Stimulated activated CD8-positive, alpha-beta memory T cell treated with anti-CD3 and anti-CD28 coated beads, Interleukin-7, amount 100 ng/mL, for 24 hours (primary cell): ENCODE measurements at places on chromosomes 1 and 21.

- no peak for DNase-seq
Observed at GRCh38 chr1:172325531-172325930, 95.0 kb upstream of the C1orf105 start.

DNA sequence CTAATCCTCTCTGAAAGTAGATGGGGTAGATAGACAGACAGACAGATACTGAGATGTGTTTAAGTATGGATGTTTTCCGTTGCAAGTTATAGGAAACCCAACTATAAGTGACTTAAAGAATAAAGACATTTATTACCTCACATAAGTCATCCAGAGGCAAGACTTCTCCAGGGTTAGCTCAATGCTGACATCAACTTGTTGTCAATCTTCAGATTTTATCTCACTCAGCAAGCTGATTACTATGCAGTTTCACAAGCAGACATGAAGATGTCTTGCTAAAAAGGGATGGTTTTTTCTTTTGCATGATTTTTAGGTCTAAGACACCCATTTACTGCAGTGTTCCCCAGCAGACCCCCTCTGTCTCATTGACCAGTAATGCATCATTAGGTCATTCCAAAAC is 30.7 kb upstream of the ZNF362 start:
- no peak for DNase-seq

DNA sequence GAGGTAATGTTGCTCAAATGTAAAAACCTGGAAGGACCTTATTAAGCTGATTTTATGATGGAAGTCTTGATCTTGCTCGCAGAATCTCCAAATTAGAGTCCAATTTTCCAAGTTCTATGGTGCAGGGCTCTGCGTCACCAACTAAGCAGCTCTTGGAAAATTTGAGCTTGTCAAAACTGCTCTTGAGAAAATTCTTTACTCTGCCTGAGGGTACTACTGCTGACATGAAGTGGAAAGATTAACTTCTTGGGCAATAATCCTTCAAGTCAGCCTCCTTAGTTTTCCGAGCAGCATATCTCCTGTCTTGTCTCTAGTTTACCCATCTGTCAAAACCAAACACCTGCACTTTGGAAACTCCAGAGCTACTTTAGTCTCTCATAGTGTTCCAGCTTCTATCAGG is 293.7 kb downstream of the KCTD3 start:
- DNase-seq, result no peak

GRCh38 chr1:115324649-115325420 is 13.2 kb downstream of the NGF start:
- DNase-seq, result no peak

DNA sequence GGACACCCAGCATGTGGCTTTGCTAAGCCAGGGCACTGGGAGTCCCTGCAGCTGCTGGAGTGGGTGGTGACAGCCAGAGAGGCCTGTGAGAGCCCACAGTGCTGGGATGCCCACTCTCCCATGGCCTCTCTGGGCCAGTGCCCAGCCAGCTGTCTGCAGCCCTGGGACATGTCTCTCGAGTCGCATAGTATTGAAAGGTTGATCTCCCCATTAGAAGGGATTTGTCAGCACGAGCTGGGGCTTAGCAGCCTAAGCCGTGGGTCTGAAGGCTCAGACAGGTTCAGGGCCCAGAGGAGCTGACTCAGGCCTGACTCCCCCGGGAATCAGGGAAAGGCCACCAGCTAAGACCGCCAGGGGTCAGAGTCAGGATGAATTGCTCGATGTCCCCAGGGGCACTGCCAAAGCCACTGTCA is 53.5 kb downstream of the FOXD2 start:
- DNase-seq, result no peak
